NCI-H524 (cell line): ENCODE measurements at places on chromosomes 6 and 20.

DNA sequence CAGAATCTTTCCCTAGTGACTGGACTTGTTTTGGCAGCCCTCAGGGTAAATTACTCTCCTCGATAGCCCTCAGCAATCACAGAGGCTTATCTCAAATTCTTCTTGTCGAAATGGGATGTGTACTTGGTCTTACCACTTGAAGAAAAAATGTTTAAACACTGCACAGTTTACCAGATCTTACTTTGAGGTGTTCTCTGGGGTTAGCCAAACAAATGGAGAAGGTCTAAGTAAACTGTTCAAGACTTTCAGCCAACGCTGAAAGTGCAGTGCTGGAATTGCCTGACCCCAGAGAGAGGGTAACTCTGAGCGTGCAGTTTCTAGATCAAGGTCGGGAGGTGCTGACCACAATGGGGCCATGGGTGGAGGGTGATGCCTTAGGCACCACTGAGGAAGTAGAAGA lies 39.2 kb downstream of the MYLIP start:
- no peak for DNase-seq

GRCh38 chr6:131036601-131037000 lies 26.4 kb downstream of the EPB41L2 start:
- DNase-seq = no peak

DNA sequence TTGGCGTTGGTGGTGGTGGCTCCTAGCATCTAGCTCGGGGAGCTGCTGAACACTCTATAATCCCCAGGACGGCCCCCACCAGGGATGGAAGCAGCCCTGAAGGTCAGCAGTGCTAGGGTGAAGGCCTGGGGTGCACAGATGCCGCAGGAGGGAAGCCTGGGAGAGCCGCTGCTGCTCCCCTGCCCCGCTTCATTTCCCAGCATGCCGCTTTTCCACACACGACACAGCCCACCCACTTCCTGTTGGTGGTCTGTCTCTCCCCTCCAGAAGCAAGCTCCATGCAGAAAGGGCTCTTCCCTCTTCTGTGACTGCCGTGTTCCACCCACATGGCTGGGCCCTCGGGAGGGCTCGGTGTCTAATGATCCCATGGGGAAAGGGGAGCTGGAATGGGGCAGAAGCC lies 35.3 kb downstream of the GNAS-AS1 start:
- no peak for DNase-seq

GRCh38 chr6:89433252-89434149 lies 549 bp downstream of the ANKRD6 start:
- DNase-seq = peak; percentile 69

GRCh38 chr20:25083773-25084625 lies 2.1 kb upstream of the VSX1 start:
- peak; percentile 64 for DNase-seq

DNA sequence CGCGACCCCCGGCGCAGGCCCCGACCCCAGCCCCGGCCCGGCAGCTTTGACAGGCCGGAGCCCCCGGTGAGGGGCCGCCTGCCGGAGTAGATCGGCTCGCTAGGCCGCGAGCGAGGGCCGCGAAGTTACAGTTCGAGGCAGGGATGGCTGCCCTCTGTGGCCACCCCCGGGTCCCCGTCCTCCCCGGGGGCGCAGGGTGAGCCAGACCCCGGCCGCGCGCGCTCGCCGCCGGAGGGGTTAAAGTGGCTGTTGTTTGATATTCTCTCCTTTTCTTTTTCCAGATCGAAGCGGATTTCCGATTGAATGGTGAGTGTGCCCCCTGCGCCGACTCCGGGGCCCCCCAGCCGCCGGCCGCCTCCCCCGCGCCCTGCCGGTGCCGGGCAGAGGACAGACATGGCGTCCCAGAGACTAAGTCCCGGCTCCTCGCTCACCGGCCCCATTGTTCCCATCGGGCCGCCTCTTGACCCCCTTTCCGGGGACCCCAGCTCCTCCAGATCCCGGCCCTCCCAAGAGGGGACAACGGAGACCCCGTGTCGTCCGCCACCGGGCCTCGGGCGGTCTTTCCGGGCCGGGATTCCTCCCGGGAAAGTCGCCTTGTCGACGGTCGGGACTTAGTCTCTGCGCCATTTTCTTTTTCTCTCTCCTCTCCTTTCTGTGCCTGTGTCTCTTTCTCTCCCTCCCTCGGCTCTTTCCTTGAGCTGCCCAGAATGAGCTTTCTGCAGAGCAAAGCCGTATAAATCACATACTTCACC lies 704 bp downstream of the TOP1 start:
- DNase-seq = peak; percentile 43

GRCh38 chr6:129251669-129252376 lies 368.9 kb downstream of the LAMA2 start:
- DNase-seq = peak; percentile 56

- DNase-seq = no peak
Measured at GRCh38 chr6:106072501-106073090, 13.5 kb upstream of the PRDM1 start.
